Activated CD4-positive, CD25-positive, alpha-beta regulatory T cell (primary cell): ENCODE measurements at places on chromosomes 1 and 21.

DNA sequence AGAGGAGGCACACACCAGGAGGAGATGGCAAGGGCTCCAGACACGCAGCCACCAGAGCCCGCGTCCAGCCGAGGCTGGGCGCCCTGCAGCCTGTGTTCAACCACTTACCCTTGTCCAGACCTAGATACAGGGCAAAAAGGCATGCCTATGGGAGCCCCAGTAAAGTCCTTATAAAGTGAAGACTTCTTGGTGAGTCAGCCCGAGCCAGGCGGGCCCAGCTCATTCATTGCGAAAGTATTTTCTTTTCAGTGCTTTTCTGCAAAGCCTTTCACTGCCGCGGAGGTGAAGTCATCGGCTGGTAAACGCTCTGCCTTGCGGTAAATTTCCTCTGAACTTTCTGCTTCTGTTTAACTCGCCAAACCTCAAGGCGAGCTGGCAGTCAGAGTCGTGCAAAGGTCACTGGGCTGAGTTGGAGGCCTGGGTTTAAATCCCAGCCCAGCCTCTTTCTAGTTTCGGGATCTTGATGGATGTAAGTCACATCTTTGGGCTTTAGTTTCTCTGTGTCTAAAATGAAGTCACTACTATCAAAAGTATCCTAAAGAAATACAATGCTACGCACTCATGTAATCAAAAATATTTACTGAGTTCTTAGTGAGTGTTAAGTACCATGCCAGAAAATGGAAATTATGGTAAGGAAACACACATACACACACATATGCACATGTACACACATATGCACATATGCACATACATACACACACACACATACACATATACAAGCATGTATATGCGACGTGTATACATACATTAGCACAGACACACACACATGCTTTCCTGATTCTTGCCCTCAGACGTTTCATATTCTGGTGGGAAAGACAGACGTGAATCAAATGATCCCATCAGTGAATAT, 54.7 kb upstream of the IFFO2 start:
- peak; percentile 29 for DNase-seq

DNA sequence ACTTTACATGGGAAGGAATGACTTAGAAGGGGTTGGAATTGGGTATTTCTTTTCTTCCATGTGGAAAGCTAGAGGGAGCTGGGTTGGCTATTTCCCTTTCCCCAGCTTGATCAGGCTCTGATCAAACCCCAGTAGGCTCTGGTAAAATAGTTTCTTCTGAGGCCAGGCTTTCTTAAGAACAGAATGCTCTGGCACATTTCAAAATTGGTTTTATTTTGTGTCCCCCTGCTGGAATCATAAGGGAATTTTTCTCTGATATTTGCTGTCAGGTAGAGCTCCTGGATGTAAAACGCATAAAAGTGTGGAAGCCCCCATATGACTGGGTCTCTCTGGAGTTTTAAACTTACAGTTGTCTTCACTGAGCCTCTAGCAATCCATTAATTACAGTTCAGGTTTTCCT, 17.1 kb upstream of the APOBEC4 start:
- DNase-seq = no peak

- no peak for DNase-seq
Observed at GRCh38 chr1:53254011-53254640, 15.8 kb upstream of the MAGOH start.

GRCh38 chr1:78607334-78607927, 12.8 kb upstream of the IFI44L start:
- DNase-seq = no peak

- no peak for DNase-seq
Observed at GRCh38 chr1:19309123-19309813, 2.7 kb downstream of the AKR7A2 start.

- DNase-seq = no peak
Observed at GRCh38 chr1:29896791-29897714, 660.7 kb downstream of the PTPRU start.

DNA sequence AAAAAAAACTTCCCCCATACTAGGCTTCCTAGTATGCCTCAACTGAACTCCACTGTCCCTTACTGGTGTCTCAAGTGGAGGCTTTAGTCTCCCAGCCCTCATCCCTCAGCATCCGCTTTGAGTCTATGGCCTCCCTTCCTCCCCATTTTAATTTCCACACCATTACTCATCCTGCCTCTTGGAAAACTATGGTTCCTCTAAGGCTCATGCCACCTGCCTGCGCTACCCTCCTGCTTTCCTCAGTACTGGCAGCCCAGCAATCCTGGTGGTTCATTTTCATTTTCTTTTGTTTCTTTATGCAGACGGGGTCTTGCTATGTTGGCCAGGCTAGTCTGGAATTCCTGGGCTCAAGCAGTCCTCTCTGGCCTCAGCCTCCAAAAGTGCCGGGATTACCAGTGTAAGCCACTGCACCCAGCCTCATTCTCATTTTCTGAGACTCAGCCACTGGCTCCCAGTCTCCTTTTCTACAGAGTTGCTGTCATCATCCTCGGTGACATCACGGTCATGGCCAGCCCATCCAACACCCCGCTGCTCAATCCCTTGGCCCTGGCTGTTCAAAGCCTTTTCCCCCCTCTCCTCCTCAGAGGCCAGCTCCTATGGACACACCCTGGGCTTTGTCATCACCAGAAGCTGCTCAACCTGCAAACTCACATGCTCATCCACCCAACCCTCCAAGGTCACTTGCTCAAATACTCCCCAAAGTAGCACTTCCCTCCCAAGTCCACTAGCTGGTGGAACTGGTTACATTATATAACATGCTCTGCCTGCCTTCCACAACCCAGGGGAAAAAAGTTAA, 2.3 kb upstream of the PMVK start:
- no peak for DNase-seq

DNA sequence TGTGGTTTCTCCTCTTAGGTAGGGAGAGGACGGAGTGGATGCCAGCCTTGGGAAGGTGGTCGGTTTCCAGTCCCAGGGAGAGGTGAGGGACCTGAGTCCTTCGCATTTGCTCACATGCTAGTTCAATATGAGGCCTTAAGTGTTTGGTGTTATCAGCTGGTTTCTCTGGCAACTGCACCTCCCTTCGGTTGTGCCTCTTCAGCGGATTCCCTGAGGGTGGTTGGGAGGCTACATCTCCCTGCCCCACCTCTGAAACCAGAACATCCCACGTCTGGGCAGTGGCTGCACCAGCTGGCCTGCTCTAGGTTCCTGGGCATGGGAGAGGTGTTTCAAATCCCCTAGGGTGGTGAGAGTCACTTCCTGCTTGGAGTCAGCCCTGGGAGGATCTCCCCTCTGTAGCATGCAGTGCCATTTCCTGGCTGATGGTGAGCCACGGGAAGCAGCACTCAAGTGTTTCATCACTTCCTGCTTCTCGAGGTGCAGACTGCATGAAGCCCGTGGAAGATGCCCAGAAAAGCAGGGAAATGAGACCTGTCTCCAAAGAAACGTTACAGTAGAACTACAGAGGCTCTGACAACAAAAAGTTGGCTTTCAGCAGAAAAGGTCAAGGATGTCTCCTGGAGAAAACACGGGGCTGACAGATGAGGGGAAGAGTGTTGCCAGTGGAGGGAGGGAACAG, 4.5 kb downstream of the TMEM125 start:
- DNase-seq = no peak

DNA sequence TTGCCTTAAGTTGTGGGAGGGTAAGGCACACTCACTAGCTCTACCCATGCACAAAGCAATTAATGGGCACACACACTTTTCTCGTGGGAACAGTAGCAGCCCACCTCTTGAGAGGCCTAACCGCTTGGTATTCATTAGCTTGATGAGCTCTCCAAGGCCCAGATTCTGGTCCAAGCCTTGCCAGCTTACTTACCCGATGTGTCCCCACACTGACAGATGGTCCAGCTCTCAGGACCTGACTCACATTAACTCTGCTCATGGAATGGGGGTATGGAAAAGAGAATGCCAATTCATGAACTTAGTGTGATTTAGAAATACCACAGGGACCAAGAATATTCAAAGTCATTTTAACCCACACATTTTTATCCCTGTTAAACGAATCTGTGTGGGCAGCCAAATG, 106.8 kb upstream of the CACHD1 start:
- no peak for DNase-seq
